ENCODE measurements at places on chromosomes 4 and X.
A peak's percentile ranks its signal among the peaks of the same experiment; 100 is the strongest.

DNA sequence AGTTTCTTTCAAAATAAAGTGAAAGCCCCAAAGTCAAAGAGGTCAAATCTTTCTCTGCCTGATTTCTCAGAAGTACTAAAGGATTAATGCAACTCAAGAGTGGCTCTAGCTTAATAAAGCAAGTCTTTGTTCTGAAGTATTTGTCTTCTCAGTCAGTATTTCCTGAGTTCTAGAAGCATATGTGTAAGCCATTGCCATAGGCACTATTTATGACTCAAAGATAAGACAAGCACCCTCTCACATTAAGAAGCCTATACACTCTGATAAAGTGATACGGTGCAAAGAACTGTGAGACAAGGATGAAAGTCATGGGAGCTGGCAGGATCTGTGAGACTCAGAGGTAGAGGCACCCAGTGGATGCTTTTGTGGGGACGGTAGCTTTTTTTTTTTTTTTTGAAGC is 60.9 kb downstream of the AASDH start:
- DNase-seq: no peak

GRCh38 chrX:49725923-49726904 is 30.4 kb upstream of the PAGE1 start:
- DNase-seq: no peak

GRCh38 chr4:139469216-139469615 is 15.3 kb downstream of the RAB33B start:
- DNase-seq: no peak

DNA sequence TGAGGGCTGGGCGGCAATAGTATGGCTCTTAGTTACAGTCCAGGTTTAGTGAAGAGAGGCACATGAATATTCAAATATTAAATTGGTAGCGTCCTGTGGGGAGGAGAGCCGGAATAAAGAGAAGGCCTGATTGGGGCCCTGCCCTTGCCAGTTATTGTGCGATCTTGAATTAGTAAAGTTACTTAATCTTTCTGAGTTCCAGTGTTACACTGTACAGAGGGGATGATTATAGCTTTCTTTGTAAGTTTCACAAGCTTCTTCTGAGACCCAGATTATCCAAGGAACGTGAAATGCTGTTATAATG is 1.2 kb downstream of the METAP1 start:
- no peak for DNase-seq

GRCh38 chrX:118325453-118325852 is 20.5 kb upstream of the WDR44 start:
- DNase-seq: peak; percentile 5

DNA sequence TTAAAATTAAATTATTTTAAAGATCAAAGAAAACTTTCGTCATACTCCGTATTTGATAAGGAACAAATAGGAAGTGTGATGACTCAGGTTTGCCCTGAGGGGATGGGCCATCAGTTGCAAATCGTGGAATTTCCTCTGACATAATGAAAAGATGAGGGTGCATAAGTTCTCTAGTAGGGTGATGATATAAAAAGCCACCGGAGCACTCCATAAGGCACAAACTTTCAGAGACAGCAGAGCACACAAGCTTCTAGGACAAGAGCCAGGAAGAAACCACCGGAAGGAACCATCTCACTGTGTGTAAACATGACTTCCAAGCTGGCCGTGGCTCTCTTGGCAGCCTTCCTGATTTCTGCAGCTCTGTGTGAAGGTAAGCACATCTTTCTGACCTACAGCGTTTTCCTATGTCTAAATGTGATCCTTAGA is at the start of gene CXCL8:
TSS of gene CXCL8 (plus strand) at position 217 of the 426 bp plus-strand sequence. CDS start at position 307, 90 bp downstream.
- peak; percentile 24 for DNase-seq

- no peak for DNase-seq
These were observed 168.8 kb downstream of the RCHY1 start for GRCh38 chr4:75345423-75345822.

DNA sequence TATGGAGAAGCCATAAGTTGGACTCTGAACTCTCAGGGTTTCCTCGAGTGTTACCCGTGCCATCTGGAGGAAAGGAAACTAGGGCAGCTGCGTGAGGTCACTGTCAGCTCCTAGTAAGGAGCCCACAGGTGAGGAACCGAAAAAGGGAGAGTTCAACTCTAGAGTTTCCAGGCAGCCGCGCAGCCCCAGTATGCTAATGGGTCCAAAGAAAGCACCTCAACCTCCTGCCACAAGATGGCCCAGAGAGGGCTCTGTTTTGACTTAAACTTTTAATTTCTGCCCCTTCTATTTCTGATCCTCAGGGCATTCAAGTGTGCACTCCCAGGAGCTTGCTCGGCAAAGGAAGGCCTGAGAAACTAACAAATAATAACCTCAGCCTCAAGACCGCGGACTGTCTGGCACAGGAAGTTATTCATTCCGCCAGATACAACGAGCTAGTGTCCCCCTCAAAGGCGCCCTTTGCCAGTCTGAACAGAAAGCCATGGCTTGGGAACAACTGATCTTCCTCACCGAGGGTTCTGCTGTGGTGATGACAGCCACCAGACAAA is 13.9 kb downstream of the SCARB2 start:
- DNase-seq: peak; percentile 14

GRCh38 chrX:124015721-124016120 is 54.2 kb downstream of the STAG2 start:
- DNase-seq: no peak

DNA sequence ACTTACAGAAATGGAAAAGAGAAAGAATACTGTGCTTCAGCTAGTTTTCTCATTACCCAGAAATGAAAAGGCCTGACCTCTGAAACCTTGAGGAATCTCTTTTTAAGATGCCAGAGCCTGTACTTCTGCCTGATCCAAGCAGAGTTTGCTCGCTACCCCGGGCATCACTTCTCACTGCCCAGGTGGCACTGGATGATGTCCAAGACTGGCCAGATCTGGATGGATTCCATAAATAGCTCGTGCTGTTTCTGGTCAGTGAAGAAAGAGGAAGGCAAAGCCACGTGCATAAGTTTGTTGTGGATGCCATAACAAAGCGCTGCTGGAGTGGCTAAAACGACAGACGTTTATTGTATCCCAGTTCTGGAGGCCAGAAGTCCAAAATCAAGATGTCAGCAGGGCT is 133.5 kb downstream of the TBL1X start:
- DNase-seq: no peak

DNA sequence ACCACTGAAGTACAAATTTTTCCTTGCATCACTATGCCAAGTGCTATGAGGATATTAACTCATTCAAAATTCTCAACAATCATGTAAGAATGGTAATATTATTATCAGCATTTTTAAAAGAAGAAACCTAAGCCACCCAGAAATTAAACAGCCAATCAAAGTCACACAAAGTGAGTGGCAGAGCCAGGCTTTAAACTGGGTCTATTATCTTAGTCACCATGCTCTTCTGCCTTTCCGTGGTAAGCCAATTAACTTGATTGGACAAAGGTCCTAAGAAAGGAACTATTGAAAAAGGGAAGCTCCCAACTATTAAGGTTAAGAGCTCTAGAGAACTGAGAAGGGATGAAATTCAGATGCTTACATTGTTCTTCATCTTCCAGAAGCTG is 111.5 kb downstream of the ASB9 start:
- no peak for DNase-seq

DNA sequence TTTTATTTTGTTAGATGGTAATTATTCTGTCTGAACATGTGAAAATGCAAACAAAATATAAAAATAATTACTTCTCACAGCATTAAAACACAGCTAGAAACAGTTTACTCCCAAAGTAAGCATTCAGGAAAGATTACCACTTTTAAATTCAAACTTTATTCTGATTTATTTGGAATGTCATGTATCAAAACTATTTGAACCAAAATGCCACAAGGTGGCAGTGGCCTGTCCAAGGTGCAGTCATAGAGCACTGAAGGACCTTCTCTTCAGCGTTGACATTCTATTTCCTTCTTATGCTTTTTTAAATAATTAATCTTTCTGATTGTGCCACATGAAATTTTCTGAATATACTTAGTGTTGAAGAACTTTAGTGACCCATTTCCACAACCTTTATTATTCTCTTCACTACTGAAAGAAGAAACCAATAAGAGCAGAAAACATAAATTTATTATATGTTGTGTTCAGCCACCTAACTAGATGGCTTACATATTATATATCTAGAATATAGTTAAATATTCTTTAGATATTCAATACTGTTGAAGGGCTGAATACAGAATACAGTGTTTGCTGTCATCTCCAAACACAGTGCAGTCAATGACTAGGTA is 283.6 kb downstream of the CFAP299 start:
- DNase-seq: no peak

DNA sequence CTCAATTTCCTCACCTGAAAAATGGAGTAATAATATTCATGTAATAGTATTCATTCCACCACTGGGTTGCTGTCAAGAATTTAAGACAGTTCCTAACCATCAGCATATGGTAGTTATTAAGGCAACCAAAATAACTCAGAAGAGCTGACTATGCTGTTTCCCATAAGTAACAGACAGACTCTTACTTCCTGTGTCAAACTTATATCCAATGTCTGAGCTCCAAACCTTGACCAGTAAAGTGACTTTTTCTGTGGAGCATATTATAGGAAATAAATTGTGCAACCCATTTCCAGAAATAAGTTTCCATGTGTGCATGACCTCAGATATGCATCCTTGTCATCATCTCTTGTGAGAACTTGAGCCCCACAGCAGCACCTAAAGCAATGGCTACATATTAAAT is 78.8 kb downstream of the HADH start:
- DNase-seq: no peak

- no peak for DNase-seq
These were observed 163.2 kb downstream of the KDM6A start for GRCh38 chrX:45036161-45036560.

DNA sequence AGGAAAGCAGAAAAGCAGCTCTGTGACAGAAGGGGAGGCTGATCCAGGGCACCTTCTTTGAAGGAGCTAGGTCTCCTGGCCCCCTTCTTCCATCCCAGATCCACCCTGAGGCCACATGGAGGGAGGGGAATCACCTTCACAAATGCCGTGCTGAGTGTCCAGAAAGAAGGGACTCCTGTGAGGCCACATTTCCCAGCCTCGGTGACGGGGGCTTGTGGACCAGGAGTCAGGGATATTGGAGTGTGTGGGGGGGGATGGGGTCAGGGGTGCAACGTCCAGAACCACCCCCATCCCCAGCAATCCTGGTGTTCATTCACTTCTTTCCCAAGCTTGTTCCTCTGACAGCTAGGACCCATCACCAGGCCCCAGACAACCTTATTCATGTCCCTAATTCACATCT is 4.7 kb downstream of the TIMM17B start:
- DNase-seq: no peak

DNA sequence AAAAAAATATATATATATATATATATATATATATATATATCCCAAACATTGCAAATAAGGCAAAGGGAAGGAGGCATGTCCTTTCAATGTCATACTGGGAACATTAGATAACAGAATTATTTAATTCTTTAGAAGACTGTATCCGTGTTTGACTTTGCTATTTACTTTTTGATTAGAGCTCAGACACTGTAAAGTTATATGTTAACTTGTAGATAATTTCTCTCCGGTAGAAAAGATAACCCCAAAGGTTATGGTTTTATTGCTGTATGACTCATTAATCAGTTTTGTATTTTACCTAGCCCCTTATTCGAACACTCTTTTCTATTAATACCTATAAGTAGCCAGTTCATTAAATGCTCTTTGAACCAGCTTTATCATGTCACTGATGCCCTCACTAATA is 150.6 kb upstream of the DUSP21 start:
- no peak for DNase-seq

DNA sequence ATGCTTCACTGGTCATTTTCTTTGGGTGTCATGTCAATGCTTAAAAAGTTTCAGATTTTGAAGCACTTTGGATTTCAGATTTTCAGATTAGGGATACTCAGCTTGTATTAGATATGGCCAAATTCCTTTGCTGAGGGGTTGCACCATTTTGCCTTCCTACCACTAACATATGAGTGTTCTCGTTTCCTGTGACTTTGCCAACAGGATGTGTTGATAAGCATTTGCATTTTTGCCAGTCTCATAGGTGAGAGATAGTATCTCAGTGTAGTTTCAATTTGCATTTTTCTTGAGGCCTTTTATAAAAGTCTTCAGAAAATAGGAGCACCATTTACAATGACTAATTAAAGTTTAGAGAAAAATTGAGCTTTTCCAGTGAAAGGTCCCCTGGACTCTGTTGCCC is 71.6 kb upstream of the CLCN4 start:
- DNase-seq: peak; percentile 40

GRCh38 chrX:133633162-133633561 is 217.9 kb upstream of the GPC4 start:
- no peak for DNase-seq

DNA sequence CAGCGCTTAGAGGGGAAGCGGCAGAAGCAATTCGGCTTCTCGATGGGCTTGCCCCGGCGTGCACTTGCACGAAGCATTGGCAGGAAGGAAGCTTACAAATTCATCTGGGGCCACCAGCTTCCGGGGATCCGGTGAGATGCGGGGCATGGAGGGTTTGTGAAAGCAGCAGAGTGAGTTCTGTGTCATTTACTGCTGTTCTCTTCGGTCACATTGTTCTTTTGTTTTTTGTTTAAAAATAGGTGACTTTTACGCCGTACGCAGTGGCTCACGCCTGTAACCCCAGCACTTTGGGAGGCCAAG is 47.0 kb downstream of the ASMT start:
- no peak for DNase-seq

GRCh38 chrX:39137363-39137954 is 336.2 kb downstream of the MID1IP1 start:
- no peak for DNase-seq

GRCh38 chr4:151291485-151291884 is 14.5 kb downstream of the PRSS48 start:
- DNase-seq: no peak

DNA sequence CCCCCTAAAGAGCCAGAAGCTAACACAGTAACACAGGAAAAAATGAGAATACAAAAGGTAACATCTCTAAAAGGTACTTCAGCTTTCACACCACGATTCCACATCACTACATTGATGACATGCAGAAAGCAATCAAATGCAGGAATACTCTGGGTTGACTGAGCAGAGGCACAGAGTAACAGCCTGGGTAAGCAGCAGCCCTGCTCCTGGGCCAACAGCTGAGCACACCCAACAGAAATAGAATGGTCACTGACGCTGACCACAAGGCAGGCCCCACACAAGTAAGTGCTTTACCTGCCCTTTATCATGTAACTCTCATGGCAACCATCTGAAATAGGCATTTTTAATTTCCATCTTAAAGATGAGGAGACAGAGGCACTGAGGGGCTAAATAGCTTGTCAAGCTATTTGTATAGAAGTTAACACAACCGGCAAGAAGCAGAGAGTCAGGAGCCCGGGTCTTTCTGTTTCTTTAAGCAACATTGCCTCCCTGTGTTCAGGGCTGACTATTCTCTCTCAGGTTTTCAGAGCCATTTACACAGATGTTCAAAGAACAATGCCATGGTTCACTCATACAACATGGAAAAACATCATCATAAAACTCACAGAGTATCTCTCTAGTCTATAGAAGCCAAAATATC is 168.9 kb downstream of the ZNF674 start:
- DNase-seq: peak; percentile 28

GRCh38 chr4:21366840-21367239 is 581.7 kb downstream of the KCNIP4 start:
- DNase-seq: no peak

DNA sequence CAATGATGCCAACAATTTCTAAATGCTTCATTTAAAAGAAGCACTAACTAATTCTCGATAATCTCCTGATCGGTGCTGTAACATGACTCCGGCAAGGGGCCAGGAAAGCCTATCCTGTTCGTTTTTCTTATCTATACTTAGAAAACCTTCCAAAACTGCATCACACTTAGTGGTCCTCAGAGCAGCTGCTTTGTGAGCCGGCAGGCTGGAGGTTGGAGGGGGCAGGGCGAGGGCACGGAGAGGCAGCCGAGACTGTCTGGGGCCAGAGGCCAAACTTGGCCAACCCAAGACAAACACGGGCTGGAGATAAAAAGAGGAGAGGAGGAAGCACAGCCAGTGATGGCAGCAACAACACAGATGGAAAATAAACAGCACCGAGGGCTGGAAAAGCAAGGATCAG is 455.7 kb downstream of the BCOR start:
- no peak for DNase-seq

Measured in CD4-positive, alpha-beta T cell treated with Interleukin-12 subunit alpha and Interleukin-12 subunit beta, for 1 hour (primary cell).